ENCODE measurements at places on chromosomes 13 and 19.

- DNase-seq, result no peak
Measured at GRCh38 chr19:42111384-42111783, 20.9 kb downstream of the POU2F2 start.

- DNase-seq, result peak; percentile 82
Measured at GRCh38 chr13:43054803-43055802, 31.7 kb downstream of the DNAJC15 start.

DNA sequence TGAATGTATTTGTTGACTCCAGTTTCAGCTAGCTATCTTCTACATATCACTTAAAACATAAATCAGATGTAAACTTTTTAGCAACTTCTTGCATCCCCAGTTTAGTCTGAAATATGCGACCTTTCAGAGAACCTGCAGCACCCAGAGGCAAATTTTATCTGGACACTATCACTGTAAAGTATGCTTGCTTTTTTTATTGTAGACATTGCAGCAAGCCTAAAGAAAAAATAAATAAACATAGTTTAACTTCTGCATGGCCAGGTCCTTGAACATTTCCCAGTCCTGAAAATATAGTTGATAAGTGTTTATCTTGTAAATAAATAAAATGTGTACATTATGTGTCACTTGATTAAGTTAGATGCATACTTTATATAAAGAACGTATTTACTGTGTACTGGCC, 1829.4 kb downstream of the PCDH9 start:
- DNase-seq, result no peak

GRCh38 chr19:16326401-16327168, 2.0 kb downstream of the KLF2 start:
- no peak for DNase-seq

GRCh38 chr19:37594982-37595382, 306 bp downstream of the ZNF540 start:
- DNase-seq, result no peak

DNA sequence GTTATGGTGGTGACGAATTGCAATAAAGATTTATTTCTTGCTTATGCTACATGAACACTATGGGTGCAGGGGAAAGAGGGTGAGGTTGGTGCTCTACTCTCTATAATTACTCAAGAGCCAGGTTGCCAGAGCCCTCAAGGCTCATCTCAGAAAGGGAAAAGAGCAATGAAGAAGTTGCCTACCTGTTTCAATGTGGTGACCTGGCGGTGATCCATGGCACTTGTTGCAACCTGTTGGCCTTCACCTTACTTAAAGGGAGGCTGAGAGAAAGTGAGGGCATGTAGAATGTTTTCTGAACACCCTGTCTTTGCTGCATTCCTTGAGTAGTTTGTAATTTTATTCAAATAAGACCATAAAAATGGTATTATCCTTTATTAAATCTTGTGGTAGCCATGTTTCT, 394.4 kb downstream of the GPC6 start:
- no peak for DNase-seq

GRCh38 chr13:104984296-104984818, 1551.1 kb downstream of the EFNB2 start:
- DNase-seq, result peak; percentile 74

GRCh38 chr13:24328145-24328544, 18.8 kb downstream of the C1QTNF9 start:
- no peak for DNase-seq

DNA sequence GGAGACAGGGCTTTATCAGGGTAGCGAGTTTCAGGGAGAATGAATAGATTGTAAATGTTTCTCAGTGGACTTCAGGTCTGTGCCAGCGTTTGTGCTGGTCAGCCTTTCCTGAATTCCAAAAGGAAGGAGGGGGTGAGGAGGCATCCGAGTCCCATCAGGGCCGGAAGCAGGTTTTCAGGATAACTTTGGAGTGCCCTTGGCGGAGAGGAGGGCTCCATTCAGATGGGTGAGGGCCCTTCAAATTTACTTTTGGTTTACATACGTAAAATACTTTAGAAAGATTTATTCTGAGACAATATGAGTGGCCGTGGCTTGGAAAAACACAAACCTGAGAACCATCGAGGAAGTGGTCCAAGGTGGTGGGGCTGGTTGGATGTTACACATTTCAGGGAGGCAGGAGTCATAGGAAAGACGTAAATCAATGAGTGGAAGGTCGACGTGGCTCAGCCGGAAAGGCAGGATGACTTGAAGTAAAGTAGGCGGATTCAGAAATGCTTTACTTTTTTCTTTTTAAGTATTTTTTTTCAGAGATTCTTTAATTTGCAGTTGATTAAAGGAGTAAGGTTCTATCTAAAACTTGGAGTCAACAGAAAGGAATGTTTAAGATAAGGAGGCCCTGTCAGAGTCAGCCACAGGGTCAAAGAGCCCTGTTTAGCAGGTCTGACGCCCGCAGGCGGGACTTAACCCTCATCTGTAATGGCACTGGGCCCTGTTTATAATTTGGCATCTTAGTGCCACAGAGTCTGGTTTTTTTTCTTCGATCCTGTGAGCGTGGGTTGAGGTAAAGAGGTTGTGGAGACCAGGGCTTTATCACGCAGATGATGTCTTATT, 32.8 kb downstream of the ATP11A start:
- peak; percentile 26 for DNase-seq

GRCh38 chr13:44848920-44849676, 140.2 kb downstream of the NUFIP1 start:
- no peak for DNase-seq

DNA sequence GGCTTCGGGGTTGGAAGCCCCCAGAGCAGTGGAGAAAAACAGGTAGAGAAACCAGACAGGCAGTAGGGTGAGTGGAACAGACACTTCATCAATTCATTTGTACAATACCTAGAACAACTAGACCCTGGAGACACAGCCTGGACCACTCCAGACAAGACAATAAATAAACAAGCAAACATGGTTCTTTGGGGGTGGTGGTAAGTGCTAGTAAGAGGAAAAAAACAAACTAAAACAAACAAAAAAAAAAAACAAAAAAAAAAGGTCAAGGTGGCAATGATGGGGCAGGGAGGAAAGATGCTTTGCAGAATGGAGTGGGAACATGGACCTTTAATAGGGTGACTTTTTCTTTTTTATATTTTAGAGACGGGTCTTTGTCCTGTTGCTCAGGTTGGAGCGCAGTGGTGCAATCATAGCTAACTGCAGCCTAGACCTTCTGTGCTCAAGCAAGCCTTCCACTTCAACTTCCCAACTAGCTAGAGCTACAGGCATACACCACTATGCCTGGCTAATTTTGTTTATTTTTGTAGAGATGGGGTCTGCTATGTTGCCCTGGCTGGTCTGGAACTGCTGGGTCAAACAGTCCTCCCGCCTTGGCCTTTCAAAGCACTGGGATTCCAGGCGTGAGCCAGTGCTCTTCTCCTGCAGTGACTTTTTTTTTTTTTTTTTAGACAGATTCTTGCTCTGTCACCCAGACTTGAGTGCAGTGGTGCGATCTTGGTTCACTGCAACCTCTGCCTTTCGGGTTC, 3.1 kb downstream of the JUNB start:
- DNase-seq, result peak; percentile 35

- DNase-seq, result peak; percentile 85
Measured at GRCh38 chr13:108226184-108226583, 8.0 kb downstream of the ABHD13 start.

DNA sequence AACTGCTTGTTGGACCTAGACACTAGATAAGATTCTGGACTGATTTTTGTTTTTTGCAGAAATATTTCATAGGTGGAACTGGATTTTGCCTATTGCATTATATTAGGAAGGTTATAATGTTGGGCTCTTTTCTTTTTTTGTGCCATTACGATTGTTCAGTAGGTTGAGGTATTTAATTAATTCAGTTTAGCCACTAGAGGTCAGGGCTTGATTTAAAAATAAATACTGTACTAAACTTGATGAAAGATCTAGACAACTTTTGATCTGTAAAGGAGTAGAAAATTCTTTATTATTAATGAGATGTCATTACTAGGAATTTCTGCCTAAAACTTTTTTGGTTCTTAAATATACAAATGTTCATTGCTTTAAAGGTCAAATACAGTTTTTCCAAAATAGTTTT, 15.2 kb upstream of the SUPT20H start:
- DNase-seq, result peak; percentile 13

DNA sequence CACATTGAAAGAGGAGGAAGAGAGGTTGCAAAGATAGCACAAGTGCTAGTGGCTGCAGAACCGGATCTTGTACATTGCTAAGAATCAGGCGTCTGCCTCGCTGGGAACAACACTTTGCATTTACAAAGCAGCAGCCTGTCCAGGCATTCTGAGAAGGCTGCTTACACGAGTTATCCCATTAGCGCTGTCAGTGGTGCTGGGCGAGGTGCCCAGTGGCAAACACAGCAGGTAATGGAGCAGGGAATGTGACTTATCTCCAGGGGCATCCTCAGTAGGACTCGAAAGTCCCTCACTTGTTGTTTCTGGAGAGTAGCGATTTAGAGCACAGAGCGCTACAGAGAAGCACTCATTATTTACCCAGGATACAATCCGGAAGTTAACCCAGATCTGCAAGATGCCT, 209.6 kb downstream of the OLFM4 start:
- DNase-seq, result no peak

GRCh38 chr19:15397782-15398181, 18.2 kb upstream of the AKAP8 start:
- no peak for DNase-seq

- no peak for DNase-seq
Measured at GRCh38 chr13:110702591-110703526, 3.1 kb downstream of the CARS2 start.

DNA sequence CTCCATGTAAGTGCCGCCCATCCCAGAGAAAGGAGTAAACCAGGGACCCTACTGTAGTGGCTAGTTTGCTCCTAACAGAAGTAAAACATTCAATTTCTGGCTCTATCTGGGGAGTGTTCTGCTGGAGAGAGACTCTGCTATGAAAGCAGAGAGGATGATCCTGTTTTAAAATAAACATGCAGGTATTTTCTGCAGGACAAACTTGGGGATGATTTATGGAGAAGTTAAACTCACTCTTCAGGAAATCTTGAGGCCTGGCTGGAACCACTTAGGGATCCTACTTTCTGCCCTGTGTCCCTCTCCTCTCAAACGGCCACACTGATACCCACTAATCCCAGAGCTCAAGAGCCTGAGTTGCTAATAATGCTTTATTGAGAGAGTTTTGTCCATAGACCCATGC, 281.1 kb downstream of the DNAJC15 start:
- no peak for DNase-seq

GRCh38 chr13:30303269-30303668, 4.1 kb downstream of the KATNAL1 start:
- no peak for DNase-seq

- no peak for DNase-seq
Measured at GRCh38 chr13:19581675-19582074, 20.3 kb upstream of the TPTE2 start.

GRCh38 chr13:82323101-82323500, 1559.2 kb downstream of the SLITRK1 start:
- no peak for DNase-seq

DNA sequence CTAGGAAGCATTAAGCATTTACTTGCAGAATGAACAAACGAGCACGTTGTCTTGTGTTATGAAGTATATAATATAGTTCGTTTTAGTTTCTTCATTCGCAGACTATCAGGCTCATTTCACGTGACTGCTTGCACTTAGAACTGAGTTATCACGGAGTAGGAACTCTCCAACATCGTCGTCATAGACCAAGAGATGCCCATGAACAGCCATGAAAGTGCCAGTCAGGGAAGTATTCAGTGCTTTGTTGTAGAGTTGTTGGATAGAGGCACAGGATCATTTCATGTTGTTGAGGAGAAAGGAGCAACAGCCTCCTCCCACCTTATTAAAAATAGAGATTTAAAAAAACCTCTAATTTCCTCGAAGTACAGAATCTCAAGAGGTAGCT, 977 bp upstream of the IL17D start:
- DNase-seq, result no peak

DNA sequence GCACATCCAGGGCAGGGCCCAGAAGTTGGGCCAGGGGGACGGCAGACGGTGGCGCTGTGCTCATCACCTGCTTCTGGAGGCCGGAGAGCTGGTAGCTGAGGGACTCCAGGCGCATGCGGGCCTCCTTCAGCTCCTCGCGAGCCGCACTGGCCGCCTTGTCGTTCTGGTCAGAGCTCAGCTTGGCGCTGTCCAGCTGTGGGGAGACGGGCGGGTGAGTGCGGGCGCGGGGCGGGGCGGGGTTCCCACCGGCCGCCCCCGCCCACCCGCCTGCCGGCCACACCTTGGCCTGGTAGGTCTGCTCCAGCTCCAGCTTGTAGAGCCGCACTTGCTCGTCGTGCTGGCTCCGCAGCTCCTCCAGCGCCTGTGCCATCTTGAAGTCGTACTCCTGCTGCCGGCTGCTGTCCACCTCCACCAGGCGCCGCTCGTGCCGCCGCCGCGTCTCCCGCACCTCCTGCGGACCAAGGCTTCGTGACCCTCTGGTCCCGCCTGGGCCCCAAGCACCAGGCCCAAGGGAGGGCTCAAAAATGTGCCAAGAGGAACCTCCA, 7.4 kb upstream of the TIMM13 start:
- no peak for DNase-seq

DNA sequence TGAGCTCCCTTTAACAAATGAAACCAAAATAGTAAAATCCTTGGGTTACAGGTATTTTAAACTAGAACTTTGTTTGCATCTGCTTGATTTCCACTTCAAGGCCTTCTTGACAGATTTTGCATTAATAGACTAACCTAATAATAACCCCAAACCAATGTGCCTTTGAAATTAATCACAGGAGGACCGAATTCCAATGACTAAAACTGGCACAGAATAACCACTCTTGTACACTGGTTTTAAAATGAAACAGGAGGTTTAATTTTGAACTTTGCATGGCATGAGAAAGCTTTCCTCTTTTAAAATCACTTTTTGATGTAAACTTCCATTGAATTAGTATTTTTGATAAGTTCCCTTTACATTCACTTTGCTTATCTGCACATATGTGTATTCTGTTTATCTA, 269.6 kb downstream of the SLITRK5 start:
- no peak for DNase-seq

All from NCI-H2171 treated with DMSO at 0.1 percent for 48 hours (cell line).